ENCODE measurements at places on chromosomes 1 and 21. TPM values are rescaled to one million over a fixed set of nuclear protein-coding genes. Genes with fewer than 3 reads are reported as not detected.

GRCh38 chr1:59856725-59857338 is 42.1 kb downstream of the HOOK1 start:
- DNase-seq, result no peak

- no peak for DNase-seq
These were observed 100.4 kb downstream of the MRPL39 start for GRCh38 chr21:25506887-25507286.

DNA sequence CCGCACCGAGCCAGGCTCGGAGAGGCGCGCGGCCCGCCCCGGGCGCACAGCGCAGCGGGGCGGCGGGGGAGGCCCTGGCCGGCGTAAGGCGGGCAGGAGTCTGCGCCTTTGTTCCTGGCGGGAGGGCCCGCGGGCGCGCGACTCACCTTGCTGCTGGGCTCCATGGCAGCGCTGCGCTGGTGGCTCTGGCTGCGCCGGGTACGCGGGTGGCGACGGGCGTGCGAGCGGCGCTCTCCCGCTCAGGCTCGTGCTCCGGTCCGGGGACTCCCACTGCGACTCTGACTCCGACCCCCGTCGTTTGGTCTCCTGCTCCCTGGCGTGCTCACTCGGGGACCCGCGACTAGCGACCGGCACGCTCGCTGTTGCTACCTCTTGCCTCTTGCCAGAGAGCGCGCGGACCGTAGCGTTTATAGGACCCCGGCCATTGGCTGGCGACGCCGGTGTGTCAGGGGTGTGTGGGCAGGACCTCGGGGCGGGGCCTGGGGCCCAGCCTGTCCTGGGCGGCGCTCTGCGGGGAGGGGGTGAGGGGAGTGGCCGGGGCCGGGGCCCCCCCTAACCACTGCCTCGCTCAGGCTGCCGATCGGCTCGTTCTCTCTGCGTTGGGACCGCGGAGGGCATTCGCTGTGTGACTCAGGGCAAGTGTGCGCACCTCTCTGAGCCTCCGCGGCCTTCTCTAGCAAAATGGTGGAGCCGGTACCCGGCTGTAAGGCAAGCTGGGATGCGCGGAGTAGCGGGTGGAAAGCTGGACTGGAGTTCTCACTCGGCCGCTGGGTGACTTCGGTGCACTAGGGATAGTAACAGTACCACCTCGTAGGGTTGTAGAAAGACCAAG is at the start of gene SLC2A1:
SLC2A1 (minus strand) TSS at position 381 of the 832 bp plus-strand sequence; CDS start at position 164, 217 bp downstream.
- peak; percentile 88 for DNase-seq

DNA sequence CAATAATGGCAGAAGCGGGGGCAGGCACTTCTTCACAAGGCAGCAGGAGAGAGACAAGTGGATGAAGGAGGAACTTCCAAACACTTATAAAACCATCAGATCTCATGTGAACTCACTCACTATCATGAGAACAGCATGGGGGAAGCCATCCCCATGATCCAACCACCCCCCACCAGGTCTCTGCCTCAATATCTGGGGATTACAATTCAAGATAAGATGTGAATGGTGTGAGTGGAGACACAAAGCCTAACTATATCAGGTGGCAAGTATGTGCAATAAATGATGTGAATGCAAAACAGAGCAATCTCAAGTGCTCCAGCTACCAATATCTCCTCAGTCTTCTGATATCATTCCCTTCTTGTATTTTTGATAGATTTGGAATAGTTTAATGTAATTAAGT is 12.4 kb downstream of the CFHR2 start:
- DNase-seq, result no peak

DNA sequence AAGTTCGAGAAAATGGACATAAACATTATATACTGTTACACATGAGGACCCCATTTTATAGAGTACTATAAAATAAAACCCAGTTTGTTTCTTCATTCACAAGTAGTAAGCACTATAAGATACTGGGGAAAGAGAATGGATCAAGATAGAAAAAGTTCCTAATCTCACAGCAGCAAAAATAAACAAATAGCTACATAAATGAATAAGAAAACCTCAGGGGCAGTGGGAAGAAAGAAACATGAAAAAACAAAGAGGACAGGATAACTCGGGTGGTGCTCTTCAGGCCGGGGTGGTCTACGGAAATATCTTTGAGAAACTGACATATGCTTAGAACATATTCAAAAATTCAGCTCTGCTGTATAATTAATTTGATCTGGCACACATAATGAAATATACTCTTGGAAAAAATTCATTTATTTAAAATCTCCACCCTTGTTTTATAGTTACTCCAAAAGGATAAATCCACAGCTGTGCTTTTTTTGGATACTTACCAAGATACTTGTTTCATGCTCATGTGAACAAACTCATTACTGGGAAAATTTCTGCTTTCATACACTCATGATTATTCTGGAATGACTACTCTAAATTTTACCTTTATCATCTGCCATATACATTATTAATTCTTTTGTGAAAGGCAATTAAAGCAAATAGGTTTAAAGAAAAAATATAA is 20.0 kb downstream of the CEP170 start:
- no peak for DNase-seq

- no peak for DNase-seq
These were observed 253.1 kb upstream of the DUSP10 start for GRCh38 chr1:221994939-221995338.

GRCh38 chr1:16074217-16074616 is 766 bp upstream of the FAM131C start:
- no peak for DNase-seq

DNA sequence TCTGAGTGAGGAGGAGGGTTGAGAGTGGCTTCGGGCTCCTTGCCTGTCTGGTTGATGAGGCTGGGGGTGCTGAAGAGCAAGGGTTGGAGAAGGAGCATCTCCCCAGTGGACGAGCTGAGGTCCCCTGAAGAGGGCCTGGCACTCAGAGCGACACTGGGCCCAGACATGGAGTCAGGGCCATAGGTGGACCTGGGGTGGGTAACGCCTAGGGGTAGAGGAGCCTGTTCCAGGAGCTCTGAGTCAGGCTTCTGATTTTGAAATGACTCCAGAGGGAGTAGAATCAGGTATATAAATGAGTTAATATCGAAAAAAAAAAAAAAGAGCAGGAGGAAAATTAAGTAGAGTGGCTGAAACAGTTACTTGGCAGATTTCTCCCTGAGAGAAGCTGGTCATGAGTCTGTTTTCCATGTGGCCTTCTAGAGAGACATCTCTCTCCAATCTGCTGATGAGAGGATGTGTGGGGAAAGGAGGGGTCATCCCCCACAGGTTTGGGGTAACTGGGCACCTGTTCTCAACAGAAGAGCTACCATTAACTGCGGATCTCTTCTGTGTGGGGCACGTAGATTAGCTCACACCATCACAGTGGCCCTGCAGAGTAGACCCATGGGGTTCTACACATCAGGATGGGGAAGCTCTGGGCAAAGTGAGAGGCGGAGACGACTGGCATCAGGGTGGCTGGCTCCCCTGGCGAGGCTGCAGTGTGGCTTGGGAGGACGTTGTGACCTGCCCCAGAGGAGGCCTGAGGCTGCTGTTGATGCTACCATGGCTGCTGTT is 115.5 kb downstream of the DHRS3 start:
- no peak for DNase-seq

DNA sequence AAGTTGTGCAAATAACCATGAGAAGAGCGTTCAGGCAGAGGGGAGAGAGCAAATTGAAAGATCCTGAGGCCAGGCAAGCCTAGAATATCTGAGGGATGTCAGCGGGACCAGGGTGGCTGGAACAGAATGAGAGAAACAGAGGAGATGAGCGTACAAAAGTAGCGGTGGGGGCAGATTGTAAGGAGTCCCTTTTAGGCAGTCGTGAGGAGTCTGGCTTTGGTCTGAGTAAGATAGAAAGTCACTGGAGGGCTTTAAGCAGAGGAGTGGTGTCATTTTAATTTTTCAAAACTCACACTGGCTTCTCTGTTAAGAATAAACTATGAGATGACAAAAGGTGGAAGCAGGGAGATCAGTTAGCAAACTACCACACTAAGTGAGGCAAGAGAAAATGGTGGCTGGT is 24.2 kb downstream of the ATP5PF start:
- DNase-seq, result no peak

GRCh38 chr1:109191377-109191776 is 22.3 kb upstream of the SARS1 start:
- DNase-seq, result no peak

GRCh38 chr1:227399152-227399730 is 80.9 kb upstream of the CDC42BPA start:
- DNase-seq, result no peak

DNA sequence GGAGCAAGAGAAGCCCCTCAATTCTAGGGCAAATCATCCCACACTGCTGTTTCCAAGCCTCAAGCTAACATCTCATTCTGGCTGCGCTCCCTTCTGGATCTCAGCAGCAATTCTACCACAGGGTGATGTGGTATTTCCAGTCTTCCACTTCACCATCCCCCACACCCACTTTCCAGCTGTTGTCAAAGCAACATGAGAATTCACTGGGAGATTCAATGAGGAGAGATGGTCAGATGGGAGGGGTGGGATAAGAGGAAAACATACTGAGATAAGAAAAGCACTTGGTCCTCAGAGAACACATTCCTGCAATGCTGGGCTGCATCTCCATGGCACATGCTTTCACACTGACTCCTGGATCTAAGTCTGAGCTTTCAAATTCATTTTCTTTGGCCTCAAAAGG is 47.3 kb upstream of the LRRC52 start:
- no peak for DNase-seq

Gene PIAS3
- total RNA-seq, result 18.0 TPM

Gene INKA2
- 23.4 TPM for total RNA-seq

Gene RNF186
- not detected for total RNA-seq

Gene TFF3
- 5.0 TPM for total RNA-seq

Gene TEX38
- not detected for total RNA-seq

Data from right atrium auricular region (tissue), 2 donors.